ENCODE measurements at places on chromosomes 6 and 20. TPM values are rescaled to one million over a fixed set of nuclear protein-coding genes. Genes with fewer than 3 reads are reported as not detected.

GRCh38 chr6:129860908-129861665, at the start of gene TMEM244:
Gene TMEM244, minus strand, starts transcription at chr6:129861315. Its CDS starts 127 bp downstream, at chr6:129861188.
- H3K4me3 ChIP-seq: peak within 1 kb of the TSS; percentile 35
- no peak within 1 kb of the TSS for H3K27ac ChIP-seq
- no peaks in the 10 kb centered on the region for H3K4me1 ChIP-seq
- DNase-seq: no peak
- no peaks in the 10 kb centered on the region for H3K36me3 ChIP-seq
- no peaks in the 10 kb centered on the region for H3K27me3 ChIP-seq

- H3K36me3 ChIP-seq: no peaks in the 10 kb centered on the region
- no peaks in the 10 kb centered on the region for H3K27me3 ChIP-seq
- no peaks in the 10 kb centered on the region for H3K4me1 ChIP-seq
- no peak for DNase-seq
- H3K4me3 ChIP-seq: no peak overlapping the region
- no peak overlapping the region for H3K27ac ChIP-seq
Observed at GRCh38 chr6:159012201-159012600, 12.2 kb upstream of the RSPH3 start.

DNA sequence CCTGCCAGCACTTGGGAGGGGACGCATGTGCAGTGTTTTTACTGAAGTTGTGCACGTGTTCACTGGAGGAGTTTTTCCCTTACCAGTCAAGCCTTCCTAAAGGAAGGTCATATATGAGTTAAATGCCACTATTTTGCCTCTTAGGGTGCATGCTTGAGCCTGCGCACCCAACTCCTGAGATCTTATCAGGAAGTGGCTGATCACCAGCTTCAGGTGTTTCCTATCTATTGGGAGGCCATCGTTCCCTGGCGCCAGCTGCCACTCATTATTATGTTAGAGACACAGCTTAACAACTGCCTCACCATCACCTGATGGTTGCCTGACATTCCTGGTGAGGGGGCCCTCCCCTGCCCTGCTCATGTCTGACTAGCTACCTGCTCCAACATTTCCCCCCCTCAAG, 8.5 kb downstream of the ERVFRD-1 start:
- no peaks in the 10 kb centered on the region for H3K4me1 ChIP-seq
- H3K4me3 ChIP-seq: no peak overlapping the region
- H3K36me3 ChIP-seq: no peaks in the 10 kb centered on the region
- no peaks in the 10 kb centered on the region for H3K27me3 ChIP-seq

DNA sequence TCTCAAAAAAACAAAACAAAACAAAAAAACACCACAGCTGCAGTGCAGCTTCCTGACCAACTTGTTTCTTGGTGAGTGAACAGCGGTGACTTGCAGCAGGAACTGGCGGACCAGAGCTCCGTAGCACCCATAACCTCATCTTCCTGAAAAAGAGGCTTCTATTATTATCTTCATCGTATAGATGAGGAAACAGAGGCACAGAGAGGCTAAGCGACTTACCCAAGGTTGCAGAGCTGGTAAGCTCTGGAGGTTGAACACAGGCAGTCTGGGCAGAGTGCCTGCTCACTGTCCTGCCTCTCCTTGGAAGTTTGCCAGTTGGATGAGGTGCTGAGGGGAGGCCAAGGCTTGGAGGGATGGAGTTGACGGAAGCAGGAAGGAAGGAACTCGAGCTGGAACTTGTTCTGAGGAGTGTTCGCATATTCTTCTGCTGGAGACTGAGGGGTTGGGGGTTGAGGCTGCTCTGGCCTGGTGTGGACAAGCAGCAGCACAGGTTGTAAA, 47.9 kb upstream of the CCDC167 start:
- no peak overlapping the region for H3K27ac ChIP-seq
- no peak for DNase-seq
- peaks cover 3% of the 10 kb centered on the region for H3K27me3 ChIP-seq
- no peaks in the 10 kb centered on the region for H3K36me3 ChIP-seq
- peaks cover 12% of the 10 kb centered on the region for H3K4me1 ChIP-seq

DNA sequence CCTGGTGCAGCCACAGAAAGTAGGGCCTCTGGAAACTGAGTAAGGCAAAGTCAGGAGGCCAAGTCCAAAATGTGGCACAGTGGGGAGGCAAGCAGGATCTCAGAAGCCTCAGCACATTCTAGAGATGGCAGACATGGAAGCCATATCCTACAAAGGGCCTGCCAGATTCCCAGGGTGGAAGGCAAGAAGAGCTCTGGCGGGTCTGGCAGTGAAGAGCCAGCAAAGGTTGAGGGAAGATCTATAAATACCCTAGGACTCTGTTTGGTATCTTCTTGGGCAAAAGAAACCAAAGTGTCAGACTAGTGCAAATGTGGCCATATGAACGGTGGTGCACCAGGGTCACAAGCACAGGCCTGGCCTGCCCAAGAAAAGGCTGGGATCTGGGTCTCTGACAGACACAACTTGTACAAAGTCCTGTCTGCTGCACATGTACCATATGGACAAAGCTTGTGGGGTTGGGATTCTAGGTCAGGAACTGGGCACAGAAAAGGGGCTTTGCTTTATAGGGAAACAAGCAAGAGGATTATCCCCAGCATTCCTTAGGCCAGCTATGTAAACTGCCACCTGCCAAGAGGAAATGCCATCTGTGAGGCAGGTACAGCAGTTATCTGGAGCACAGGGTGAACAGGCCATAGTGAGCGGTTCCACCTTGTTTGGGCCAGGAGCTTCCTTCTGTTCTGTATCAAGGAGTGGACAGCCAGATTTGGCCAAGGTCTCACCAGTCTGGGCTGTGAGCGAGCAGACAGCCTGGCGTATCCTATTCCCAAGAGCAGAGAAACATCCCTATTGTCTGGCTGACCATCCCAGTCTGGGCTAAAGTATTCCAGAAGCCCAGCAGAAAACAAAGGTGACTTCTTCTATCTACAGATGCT, 36.3 kb upstream of the SLC4A11 start:
- H3K36me3 ChIP-seq: peaks cover 27% of the 10 kb centered on the region
- no peaks in the 10 kb centered on the region for H3K27me3 ChIP-seq
- DNase-seq: no peak
- H3K27ac ChIP-seq: no peak overlapping the region

GRCh38 chr6:108739496-108740330, 108.5 kb upstream of the ARMC2 start:
- H3K27ac ChIP-seq: no peak overlapping the region
- H3K36me3 ChIP-seq: no peaks in the 10 kb centered on the region
- no peaks in the 10 kb centered on the region for H3K27me3 ChIP-seq

DNA sequence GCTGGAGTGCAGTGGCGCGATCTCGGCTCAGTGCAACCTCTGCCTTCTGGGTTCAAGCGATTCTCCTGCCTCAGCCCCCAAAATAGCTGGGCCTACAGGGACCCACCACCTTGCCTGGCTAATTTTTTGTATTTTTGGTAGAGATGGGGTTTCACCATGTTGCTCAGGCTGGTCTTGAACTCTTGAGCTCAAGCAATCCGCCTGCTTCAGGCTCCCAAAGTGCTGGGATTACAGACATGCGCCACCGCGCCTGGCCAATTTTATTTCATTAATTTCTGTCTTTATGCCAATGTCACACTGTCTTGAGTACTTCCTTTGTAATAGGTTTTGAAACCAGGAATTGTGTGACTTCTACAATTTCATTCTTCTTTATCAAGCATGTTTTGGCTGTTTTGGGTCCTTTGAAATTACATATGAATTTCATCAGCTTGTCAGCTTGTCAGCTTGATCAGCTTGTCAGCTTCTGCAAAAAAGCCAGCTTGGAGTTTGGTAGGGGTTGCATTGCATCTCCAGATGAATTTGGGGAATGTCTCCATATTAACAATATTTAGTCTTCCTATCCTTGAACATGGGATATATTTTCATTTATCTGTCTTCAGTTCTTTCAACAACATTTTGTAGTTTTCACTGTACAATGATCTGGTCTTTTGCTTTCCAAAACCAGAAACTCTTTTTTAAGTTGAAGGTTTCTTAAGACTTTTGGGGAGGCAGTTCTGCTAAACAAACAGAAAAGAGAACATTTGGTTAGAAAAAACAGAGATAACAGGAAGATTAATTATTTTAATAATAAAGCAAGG, 20.8 kb downstream of the ZFAND3 start:
- H3K4me1 ChIP-seq: no peaks in the 10 kb centered on the region
- no peaks in the 10 kb centered on the region for H3K36me3 ChIP-seq
- no peak for DNase-seq
- no peaks in the 10 kb centered on the region for H3K27me3 ChIP-seq
- H3K27ac ChIP-seq: no peak overlapping the region

GRCh38 chr6:85797993-85798392, 155.3 kb upstream of the SYNCRIP start:
- no peak overlapping the region for H3K4me3 ChIP-seq
- no peaks in the 10 kb centered on the region for H3K4me1 ChIP-seq

- no peaks in the 10 kb centered on the region for H3K27me3 ChIP-seq
- no peak overlapping the region for H3K27ac ChIP-seq
- no peak overlapping the region for H3K4me3 ChIP-seq
- H3K36me3 ChIP-seq: no peaks in the 10 kb centered on the region
Observed at GRCh38 chr6:46248143-46248542, 77.4 kb upstream of the ENPP5 start.

- no peak overlapping the region for H3K27ac ChIP-seq
- no peaks in the 10 kb centered on the region for H3K4me1 ChIP-seq
- H3K36me3 ChIP-seq: no peaks in the 10 kb centered on the region
- H3K4me3 ChIP-seq: no peak overlapping the region
- DNase-seq: no peak
- no peaks in the 10 kb centered on the region for H3K27me3 ChIP-seq
Observed at GRCh38 chr6:48919555-48919954, 543.5 kb downstream of the MMUT start.

GRCh38 chr6:159212525-159213280, 43.5 kb downstream of the FNDC1 start:
- H3K27me3 ChIP-seq: peaks cover 20% of the 10 kb centered on the region
- H3K4me1 ChIP-seq: peaks cover 18% of the 10 kb centered on the region
- no peak overlapping the region for H3K27ac ChIP-seq
- no peak overlapping the region for H3K4me3 ChIP-seq
- DNase-seq: no peak
- H3K36me3 ChIP-seq: no peaks in the 10 kb centered on the region

DNA sequence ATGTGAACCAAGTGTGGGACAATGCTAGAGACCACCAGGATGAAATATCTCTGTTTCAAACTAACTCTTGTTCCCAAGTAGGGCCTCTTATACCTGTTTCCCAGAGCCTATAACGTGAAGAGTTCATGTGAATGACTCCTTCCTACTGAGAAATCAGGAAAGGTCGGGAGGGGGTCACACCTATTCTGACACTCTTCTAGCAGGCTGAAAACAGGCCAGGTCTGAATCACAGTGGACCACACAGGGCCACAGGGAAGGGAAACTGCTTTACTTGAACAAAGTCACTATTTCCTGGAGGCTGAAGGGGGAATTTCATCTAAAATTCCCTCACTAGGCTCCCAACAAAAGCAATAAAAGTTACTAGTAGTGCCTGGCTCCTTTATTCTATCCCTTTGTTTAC, 88.4 kb upstream of the BMP2 start:
- no peak overlapping the region for H3K27ac ChIP-seq
- no peak overlapping the region for H3K4me3 ChIP-seq
- no peak for DNase-seq
- H3K27me3 ChIP-seq: no peaks in the 10 kb centered on the region
- no peaks in the 10 kb centered on the region for H3K4me1 ChIP-seq
- no peaks in the 10 kb centered on the region for H3K36me3 ChIP-seq

GRCh38 chr20:50999355-50999754, 23.6 kb downstream of the KCNG1 start:
- no peaks in the 10 kb centered on the region for H3K4me1 ChIP-seq
- no peak overlapping the region for H3K4me3 ChIP-seq
- H3K27me3 ChIP-seq: no peaks in the 10 kb centered on the region
- no peak for DNase-seq

GRCh38 chr6:125377621-125378020, 75.9 kb upstream of the HDDC2 start:
- peak overlapping the region; percentile 45 for H3K27ac ChIP-seq
- no peaks in the 10 kb centered on the region for H3K4me1 ChIP-seq
- no peak for DNase-seq
- no peak overlapping the region for H3K4me3 ChIP-seq

GRCh38 chr6:139336488-139336887, 38.0 kb downstream of the CITED2 start:
- no peak overlapping the region for H3K4me3 ChIP-seq
- DNase-seq: peak; percentile 45
- H3K36me3 ChIP-seq: no peaks in the 10 kb centered on the region
- no peaks in the 10 kb centered on the region for H3K27me3 ChIP-seq

DNA sequence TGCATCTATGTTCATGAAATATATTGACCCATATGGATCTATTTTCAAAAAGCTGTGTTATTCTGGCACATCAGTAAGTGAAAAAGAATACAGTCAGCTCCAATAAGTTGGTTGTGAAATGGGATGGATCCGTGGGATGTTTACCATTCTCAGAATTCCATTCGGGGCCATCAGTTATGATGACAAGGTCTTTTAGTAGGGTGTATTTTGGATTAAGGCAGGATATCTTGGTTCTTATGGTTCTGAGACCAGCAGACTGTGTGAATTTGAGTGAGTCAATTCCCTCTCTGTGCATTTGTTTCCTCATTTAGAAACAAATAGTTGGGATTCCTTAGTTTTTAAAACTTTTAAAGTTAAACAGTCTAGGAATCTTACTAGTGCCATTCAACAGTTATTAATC, 287.4 kb downstream of the CD109 start:
- no peak for DNase-seq
- H3K27me3 ChIP-seq: no peaks in the 10 kb centered on the region
- no peaks in the 10 kb centered on the region for H3K36me3 ChIP-seq
- H3K4me3 ChIP-seq: no peak overlapping the region
- no peaks in the 10 kb centered on the region for H3K4me1 ChIP-seq

DNA sequence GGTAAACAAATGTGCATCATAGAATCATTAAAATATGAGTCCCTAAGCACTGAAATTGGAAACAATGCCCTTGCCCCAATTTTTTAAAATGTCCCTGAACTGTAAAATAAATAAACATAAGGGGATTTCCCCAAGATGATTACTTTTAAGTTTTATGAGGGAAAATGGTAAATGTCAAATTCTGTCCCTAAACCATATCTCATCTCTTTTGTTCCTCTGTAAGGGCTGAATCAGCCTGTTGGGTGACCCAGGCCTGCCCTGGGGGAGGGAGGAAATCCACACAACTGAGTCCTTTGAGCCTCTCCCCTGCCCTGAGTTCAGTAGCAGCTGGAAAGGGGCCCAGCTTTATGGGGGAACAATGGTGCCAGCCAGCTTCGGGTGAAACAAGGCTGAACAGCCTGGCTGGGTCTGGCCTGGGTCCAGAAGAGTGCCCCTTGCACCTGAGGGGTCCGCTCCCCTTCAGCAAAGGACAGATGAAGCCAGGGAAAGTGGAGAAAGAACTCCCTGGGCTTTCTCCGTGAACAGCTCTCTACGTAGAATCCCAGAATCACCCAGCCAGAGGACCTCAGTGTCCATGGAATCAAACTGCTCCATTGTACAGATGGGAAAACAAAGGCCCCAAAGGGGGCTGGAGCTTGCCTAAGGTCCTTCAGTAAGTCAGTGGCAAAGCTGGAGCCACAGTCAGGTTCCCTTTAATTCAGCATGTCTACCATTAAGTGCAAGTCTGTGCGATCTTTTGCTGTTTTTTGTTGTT, 28.2 kb upstream of the ITCH start:
- no peaks in the 10 kb centered on the region for H3K4me1 ChIP-seq
- H3K36me3 ChIP-seq: no peaks in the 10 kb centered on the region
- no peak overlapping the region for H3K27ac ChIP-seq
- no peak overlapping the region for H3K4me3 ChIP-seq
- DNase-seq: no peak
- H3K27me3 ChIP-seq: no peaks in the 10 kb centered on the region

Gene SLC26A8
- total RNA-seq: not detected

Gene DNAAF9
- 21.8 TPM for total RNA-seq

Gene DNMT3B
- 0.50 TPM for total RNA-seq

Gene GRIK2
- 2.4 TPM for total RNA-seq

Gene PPP1R14C
- total RNA-seq: 85.3 TPM

Gene TGM3
- total RNA-seq: not detected

Gene GJA10
- total RNA-seq: not detected

Gene TRIM40
- not detected for total RNA-seq

Gene TRIM31
- not detected for total RNA-seq

Gene HLA-DQB2
- total RNA-seq: 7.3 TPM
